Activated T-helper 2 cell treated with anti-CD3 and anti-CD28 coated beads, Interferon-gamma antibody, Interleukin-2, Interleukin-4, amounts not matched to agents 10 μg/mL and 5 μg/mL and 100 μg/mL, durations not matched to agents 14 hours and 24 hours and 36 hours (primary cell): ENCODE measurements at places on chromosomes 6 and 20.

DNA sequence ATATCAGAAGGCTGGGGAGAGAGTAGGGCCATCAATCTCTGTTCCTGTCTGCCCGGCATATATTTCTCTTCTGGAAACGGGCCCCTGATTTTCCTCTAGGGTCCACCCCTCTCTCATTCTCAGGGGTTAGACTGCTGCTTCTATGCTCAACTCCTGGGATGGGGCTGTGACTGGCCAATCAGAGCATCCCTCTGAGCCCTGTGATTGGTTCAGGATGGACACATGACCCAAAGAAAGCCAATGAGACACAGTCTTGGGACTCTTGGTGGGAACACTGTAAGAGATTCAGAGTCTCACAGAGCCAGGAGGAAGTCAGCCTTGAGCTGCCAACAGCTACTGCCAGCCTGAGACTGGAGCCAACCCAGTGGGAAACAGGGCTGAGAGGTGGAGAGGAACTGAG is 31.0 kb upstream of the KCNB1 start:
- no peak for DNase-seq

GRCh38 chr20:62320581-62321354 is 18.0 kb downstream of the ADRM1 start:
- DNase-seq = no peak

GRCh38 chr6:99739526-99739925 is 132.9 kb downstream of the PRDM13 start:
- no peak for DNase-seq

DNA sequence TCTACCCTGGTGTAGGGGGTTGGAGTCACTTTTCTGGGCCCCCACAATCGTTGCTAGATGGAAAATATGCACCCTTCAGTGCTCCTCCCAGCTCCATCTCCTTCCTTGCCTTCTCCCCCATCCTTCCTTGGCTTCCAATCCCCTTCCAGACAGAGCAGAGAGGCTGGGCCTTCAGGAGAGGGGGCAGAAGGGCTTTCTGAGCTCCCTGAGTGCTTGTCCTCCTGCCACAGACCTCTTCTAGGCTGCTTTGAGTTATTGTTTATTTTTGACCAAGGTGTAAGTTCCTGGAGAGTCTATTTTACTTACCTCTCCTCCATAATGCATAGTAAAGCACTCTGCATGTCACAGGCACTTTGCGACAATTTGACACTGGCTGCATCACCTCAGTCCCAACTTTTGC is 96.4 kb upstream of the CNKSR3 start:
- no peak for DNase-seq

GRCh38 chr6:140403020-140403419 is 1028.6 kb upstream of the CITED2 start:
- DNase-seq = no peak

DNA sequence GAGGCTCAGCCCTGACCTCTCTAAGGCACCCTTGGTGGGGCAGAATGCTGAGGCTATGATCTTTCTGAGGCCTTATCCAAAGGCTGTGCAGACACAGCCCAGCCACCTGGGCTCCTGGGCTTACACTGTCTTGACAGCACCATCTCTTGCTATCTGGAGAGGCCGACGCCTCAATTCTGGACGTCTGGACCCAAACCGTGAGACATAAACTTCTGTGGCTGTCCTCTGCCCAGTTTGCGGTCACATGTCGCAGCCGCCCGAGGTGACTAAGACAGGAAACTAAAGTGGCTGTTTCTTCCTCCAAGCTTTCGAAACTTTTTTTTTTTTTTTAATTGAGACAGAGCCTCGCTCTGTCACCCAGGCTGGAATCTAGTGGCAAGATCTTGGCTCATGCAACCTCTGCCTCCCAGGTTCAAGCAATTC is 49.3 kb downstream of the PRR18 start:
- peak; percentile 40 for DNase-seq

GRCh38 chr20:1741309-1742048 is 83.9 kb upstream of the SIRPG start:
- DNase-seq = no peak

DNA sequence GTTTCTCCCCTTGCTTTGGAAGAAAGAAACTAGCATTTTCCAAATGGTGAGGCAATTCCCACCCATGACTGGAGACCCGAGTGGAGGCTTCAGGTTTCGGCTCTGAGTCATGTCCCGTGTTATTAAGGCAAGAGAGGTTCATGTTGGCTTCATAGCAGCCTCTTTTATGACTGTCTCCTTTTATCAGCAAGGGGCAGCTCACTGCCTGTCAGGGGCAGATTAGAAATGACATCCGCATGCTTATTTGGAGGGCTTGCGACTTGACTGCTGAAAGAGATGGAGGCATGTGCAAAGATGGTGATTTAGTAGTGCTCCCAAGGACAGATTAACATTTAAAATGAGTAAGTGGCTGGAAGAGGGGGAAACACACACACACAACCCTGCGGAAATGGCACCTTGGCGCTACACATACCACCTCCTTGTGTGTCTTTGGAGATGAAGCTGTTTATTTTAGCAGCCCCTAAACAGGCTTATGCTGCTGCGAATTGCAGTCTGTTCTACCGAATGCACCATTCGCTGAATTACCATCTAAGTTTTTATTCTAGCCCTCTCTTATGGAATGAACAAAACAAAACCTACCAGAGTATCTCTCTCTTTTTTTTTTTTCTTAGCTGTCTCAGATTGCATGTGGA is 52.1 kb upstream of the VSTM2L start:
- DNase-seq = no peak

- DNase-seq = no peak
Measured at GRCh38 chr20:19528286-19529030, 229.6 kb upstream of the RIN2 start.

DNA sequence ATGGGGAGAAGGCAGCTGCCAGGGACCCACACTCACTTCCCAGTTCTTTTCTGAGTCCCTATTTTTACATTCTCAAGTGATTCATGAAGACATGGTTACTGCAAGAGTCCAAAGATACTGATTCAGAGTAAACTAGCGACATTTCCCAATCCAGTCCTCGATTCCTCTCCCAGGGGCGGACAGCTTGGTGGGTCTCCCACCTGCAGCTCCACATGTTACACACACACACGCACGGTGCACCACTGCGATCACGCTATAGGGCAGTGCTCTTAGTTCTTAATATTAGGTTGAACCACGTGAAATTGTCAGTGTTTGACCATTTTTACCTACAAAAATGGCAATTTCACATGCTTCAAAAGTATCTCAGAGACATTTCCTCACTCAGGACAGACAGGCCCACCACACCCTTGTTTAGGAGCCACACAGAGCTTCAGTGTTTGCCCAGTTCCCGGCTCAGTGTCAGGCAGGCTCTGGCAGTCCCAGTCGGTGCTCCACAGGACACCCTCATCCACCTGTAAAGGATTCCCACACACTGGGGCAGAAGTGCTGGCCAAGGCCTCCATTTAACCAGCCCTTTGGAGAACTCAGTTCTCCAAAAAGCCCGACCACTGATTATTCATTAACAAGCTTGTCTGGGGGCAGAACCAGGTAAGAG is 51.8 kb downstream of the RRBP1 start:
- DNase-seq = no peak

GRCh38 chr20:37416848-37417616 is 71.1 kb downstream of the SRC start:
- no peak for DNase-seq

- no peak for DNase-seq
Measured at GRCh38 chr6:76435174-76435573, 362.7 kb upstream of the IMPG1 start.

- DNase-seq = no peak
Measured at GRCh38 chr20:63155266-63156165, 60.4 kb downstream of the YTHDF1 start.

GRCh38 chr20:11140359-11140758 is 466.6 kb upstream of the JAG1 start:
- DNase-seq = no peak

DNA sequence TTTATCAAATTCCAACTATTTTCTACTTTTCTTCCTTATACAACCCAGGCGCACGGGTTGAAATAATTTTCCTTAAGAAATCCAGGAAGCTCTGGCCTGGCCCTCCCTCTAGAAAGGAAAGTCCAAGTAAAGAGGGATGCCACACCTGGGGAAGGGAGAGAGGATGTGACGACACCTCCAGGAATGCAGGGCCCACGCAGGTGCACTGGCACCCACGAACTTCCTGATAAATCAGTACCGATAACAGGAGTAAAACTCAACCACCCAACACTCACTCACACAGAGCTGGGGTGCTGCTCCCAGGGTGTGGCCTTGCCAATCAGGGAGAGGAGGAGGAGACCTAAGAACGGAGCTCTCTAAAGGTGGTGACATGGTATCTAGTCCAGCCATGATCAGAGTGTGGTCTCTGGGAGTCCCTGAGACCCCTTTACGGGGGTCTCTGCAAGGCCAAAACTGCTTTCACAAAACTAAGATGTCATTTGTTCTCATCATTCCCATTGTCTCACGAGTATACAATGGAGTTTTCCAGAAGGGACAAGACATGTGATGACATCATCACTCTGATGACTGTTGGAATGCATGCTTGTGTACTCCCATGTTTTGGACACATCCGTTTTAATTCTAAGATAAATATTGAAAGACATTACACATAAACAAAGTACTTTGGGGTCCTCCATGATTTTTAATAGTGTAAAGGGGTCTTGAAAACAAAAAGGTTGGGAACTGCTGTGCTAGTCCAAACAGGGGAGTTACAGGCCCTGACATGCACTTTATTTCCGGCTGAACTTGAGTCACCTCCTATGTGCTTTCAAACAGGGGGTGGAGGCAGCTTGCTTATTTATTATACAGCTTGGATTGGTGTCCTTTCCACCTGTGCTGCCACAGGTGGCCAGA is 2.2 kb upstream of the PARD6B start:
- no peak for DNase-seq

GRCh38 chr20:4838526-4838925 is 116.8 kb downstream of the PRND start:
- no peak for DNase-seq

GRCh38 chr20:24648919-24649318 is 179.5 kb downstream of the SYNDIG1 start:
- no peak for DNase-seq

DNA sequence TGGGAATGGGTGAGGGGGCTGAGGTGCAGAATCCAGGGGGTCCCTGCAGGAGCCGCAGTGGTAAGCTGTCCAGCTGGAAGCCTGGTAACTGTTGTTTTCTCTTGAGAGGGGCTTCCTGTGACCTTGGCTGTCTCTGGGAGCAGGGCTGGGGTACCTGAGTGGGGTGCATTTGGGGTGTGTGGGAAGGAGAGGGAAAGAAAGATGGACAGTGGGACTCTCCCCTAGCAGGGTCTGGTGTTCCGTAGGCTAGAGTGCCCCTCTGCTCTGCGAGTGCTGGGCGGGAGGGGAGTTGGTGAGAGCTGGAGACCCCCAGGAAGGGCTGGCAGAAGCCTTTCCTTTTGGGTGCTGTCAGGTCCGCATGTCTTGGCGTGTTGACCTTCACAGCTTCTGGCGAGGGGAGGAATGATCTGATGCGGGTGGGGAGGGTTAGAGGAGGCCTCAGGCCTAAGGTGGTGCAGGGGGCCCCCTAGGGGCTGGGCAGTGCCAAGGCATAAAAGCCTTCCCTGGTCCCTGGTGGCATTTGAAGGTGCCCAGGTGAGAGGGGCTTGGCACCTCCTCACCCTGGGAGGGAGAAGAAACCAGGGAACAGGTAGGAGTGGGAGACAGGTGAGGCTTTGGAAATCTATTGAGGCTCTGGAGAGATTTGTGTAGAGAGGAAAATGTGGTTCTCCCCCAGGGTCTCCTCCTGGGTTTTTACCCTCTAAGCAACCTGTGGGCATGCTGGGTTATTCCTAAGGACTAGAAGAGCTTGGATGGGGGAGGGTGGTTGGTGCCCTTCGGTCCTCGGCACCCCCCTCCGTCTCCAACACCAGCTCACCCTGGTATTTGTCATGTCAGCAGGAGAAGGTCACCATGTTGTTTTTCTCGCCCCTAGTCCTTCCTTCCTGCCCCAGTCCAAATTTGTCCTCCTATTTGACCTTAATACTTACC is 3.3 kb downstream of the VEGFA start:
- DNase-seq = peak; percentile 46

- DNase-seq = no peak
Measured at GRCh38 chr6:69026715-69027114, 391.6 kb downstream of the ADGRB3 start.

DNA sequence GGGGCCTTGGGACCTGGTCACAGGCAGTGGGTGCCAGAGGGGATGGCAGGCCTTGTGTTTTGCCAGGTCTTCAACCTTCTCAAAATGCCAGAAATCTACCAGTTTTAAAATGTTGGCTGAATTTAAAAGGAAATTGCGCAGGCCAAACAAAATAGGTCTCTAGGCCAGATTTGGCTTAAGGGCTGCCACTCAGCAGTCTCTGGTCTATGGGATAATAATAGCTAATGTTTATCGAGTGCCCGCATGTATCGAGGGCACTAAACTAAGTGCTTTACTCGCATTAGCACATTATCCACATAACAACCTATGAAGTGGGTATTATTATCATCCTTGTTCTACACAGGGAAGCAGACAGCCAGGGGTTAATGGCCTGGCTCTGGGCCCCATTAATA is 11.0 kb downstream of the E2F3 start:
- no peak for DNase-seq

DNA sequence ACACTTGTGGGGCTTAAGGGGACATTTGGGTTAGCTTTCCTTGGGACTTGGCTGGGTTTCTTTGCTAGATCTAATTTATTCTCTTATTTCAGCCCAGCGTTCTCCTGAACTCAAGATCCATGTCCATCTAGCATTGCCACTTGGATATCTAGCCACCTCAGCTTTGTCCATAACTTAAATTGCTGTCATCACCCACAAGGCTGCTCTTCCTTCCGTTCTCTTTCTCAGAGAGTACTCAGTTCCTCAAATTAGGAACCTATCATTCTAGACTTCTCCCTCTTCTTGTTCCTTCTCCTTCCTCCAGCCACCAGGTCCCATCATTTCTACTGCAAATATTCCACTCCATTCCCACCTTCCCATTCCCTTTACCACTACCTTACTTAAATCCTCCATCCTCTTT is 4.3 kb downstream of the SMIM26 start:
- DNase-seq = no peak

DNA sequence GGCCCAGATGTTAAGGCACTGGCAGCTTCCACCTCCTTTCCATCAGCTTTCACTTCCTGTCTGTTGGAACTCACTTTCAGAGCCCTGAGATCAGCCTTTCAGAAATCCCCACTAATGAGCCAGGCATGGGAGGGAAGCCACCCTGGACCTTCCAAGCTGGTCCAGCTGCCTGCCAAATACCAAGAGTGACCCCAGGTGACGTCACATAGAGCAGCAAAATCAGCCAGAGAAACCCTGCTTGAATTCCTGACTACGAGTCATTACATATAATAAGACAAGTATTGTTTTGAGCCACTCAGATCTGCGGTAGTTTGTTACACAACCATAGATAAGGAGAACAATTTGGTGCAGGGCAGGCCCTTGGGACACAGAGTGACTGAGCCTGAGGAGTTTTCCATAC is 556.0 kb upstream of the JAG1 start:
- no peak for DNase-seq

DNA sequence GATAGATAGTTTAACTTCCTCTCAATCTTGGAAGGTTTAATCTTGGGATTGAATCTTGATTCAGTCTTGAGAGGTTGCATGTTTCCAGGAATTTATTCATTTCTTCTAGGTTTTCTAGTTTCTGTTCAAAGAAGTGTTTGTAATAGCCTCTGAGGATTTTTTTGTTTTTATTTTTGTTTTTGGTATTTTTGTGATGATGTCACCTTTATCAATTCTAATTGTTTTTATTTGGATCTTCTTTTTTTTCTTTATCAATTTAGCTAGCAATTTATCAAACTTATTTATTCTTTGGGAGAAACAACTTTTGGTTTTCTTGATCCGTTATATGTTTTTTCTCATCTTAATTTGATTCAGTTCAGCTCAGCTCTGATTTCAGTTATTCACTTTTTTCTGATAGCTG is 41.5 kb upstream of the ADGRB3 start:
- DNase-seq = no peak

- DNase-seq = no peak
Measured at GRCh38 chr6:147677647-147678046, 169.2 kb downstream of the SAMD5 start.
